ENCODE measurements at places on chromosomes 1 and 21.

GRCh38 chr1:89682611-89683010 is 49.7 kb downstream of the LRRC8C start:
- DNase-seq, result no peak

GRCh38 chr1:171743081-171743870 is 1.4 kb upstream of the VAMP4 start:
- no peak for DNase-seq

GRCh38 chr1:79431340-79431739 is 424.8 kb upstream of the ADGRL4 start:
- DNase-seq, result no peak

DNA sequence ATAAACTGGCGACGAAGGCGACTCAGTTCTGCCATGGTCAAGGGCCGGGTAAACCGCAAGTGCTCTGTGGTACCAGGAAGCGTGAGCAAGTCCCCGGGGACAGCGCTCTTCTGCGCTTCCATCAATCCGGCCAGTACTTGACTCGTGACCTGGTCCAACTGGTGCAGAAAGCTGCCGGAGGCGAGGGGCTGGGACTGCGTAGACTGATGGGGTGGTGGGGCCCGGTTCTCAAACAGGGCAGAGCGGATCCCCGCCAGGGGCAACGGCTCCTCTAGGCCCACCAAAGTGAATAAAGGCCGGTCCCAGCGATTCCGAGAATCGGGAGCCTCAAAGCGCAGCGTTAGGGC is 852 bp downstream of the KTI12 start:
- no peak for DNase-seq

DNA sequence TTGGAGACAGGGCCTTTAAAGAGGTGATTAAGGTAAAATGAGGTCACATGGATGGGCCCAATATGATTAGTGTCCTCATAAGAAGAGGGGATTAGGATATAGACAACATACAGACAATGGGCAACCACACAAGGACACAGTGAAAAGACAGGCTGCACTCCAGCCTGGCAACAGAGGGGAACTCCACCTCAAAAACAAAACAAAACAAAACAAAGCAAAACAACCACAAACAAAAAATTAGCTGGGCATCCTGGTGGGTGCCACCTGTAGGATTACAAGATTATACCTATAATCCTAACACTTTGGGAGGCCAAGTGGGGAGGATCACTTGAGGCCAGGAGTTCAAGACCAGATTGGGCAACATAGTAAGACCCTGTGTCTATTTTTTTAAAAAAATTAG is 4.8 kb upstream of the MDM4 start:
- no peak for DNase-seq

DNA sequence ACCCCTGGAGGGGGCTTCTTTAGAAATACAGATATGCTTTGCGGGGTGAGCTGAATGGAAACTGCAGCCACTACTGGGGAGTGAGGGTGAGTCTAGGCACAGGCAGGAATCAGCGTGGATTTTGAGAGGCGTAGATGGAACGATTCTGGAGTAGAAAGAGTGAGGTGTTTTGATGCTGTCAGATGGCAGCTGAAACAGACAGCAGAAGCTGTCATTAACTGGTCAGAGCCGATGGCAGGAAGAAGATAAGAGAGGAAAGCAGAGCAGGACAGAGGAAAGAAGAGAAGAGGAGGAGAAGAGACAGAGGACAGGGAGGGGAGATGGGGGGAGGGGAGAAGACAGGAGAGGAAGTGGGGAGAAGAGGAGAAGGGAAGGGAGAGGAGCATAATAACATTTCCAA is 138.5 kb downstream of the LRIG2 start:
- no peak for DNase-seq

- no peak for DNase-seq
Measured at GRCh38 chr1:110872366-110872744, 593 bp upstream of the CD53 start.

DNA sequence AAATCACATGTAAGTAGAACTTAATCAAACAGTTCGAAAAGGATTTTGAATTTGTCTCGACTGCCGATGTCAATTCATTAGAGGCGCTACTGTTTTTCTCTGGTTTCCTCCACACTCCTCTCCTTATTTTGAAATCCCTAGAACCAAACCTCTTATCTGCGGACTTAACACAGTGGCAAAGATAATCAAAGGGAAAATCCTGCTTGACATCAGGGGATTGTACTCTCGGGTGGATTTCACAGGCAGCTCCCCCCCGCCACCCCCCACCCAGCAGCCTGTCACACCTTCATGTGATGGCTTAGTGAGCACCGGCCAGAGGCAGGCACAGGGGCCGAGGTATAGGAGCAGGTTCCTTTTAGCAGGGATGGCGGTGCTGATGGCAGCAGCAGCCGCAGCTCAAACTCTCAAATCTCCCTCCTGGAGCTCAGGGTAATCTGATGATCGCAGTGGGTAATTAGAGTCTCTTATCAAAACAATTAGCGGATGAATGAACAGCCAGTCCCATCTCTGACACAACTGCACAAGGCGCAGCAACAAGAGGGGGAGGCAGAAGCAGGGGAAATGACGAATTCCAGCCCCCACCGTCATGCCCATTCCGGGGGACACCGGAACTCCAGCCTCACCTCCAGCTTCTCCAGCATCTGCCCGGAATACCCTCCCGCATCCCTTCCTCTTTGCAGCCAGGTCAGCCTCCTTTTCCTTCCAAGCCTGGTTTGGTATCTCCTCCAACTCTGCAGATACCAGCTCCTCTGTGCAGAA is 80.3 kb downstream of the SSBP3 start:
- DNase-seq, result no peak

DNA sequence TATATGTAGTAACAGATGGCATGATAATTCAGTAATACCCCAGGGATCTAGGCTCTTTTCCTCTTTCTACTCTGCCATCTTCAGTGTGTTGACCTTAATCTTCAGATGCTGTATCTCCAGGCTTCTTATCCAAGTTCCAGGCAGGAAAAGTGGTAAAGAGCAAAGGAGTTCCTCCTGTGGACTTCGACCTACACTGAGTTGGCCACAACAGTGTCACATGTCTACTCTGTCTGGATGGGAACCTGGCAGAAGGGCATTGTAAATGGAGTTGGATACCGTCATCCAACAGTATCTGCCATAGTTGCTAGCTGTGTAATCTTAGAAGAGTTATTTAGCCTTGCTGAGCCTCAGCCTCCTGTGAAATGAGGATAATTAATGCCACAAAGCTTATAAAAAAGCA is 21.9 kb downstream of the IL23R start:
- no peak for DNase-seq

DNA sequence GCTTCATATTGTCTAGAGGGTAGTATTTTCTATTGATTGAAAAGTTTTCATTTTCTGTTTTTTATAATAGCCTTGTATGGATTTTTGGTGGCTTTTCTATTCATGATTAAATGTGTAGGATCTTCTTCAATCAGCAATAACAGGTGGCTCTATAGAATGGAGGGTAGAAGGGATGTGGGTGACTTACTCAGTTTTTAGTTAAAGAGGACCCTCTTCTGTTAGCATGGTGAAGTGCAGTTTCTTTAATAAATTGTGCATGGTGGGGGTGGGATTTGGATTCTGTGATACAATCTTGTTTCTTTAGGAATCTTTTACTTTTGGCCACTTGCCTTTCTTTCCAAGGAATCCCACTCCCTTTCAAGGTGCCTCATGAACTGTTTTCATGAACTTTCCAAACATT is 64.7 kb downstream of the SLC35A3 start:
- DNase-seq, result peak; percentile 9

- DNase-seq, result no peak
Measured at GRCh38 chr1:183313063-183313462, 105.1 kb downstream of the NMNAT2 start.

DNA sequence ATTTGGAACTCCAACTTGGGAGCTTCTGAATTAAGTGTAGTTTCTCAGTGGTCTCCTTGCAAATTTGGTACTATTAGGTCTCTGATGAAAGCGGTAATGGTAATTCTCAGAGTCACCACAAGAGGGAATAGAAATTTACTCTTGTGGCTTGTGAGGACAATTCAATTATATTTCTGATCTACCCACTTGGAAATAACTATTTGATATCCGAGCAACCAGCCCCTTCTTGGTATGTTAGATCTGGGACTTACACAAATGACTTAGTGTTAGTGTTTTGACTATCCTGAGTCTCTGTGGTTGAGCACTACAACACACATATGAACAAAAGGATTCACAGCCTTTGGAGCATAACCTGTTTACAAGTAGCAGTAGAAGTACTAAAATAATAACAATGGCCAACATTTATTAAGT is 68.1 kb downstream of the RPS6KA1 start:
- peak; percentile 83 for DNase-seq

DNA sequence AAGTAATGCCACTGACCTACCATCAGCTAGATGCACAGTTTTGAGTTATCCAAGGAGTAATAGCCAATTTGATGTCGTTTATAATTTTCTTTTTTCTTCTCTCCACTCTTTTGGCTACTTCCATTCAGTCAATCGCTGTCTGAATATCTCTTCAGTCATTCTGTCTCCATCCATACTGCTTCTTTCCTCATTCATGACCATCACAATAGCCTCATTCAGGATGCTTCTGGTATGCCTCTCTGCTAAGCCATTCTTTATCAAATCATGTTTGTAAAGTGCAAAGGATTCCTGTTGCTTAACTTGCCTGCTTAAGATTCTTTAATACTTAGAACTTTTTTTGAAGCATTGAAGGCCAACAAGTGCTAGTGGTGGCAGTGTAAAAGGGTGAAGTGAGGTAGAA is 20.2 kb downstream of the TYW3 start:
- DNase-seq, result no peak

- DNase-seq, result no peak
Measured at GRCh38 chr1:14499312-14500040, 99.0 kb upstream of the KAZN start.

GRCh38 chr1:237809099-237809498 is 81.6 kb downstream of the ZP4 start:
- no peak for DNase-seq

GRCh38 chr1:89606227-89606980 is 26.5 kb upstream of the LRRC8C start:
- no peak for DNase-seq

DNA sequence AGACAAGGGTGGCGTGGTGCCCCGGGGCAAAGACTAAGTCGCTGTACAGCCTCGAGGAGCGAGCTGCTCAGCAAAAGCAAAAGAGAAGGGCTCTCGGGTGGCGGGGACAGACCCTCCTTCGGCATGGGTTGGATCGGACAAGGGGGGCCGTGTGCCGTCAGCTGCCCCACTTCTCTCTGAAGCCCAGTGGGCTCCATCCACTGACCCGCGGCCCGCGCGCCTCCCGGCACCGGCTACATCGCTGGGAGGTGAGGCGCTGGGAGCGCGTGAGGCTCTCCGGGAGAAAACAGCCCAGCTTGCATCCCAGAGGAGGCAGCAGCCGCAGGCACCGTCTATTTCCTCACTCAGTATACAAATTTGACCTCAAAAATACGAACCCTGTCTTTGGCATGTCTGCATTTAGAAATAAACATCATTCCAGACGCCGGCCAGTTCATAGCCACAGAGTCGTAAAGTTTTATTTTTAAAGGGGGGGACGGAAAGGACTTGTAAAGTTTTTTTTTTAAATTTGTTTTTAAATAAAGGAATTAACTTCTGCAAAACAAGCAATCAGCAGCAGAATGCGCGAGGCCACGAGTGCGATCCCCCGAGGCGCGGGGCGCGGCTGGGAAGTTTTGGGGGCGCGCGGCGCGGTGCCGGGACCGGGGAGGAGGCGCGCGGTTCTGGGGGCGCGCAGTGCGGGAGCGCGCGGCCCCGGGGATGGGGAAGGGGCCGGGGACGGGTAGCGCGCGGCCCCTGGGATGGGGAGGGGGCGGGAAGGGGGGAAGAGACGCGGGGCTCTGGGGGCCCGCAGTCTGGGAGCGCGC is 689 bp upstream of the GPR137B start:
- DNase-seq, result peak; percentile 83

DNA sequence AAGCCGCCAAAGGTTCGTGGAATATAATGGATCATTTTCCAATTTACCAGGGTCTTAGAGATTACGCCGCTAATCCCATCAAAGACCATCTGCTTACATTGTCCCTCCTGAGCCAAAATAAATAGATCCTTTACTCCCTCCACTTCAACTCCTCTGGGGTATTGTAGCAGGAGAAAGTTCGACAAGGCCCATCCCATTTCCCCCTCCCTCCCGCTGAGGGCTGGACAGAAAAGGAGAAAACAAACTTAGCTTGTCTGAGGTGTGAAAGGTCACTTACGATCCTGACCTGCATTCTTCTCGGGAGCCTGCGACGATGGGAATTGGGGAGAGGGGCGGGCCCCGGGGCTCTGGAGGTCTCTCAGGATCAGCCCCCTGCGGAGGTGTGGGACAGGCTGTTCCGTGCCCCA is 60.8 kb downstream of the MEF2D start:
- DNase-seq, result peak; percentile 36

DNA sequence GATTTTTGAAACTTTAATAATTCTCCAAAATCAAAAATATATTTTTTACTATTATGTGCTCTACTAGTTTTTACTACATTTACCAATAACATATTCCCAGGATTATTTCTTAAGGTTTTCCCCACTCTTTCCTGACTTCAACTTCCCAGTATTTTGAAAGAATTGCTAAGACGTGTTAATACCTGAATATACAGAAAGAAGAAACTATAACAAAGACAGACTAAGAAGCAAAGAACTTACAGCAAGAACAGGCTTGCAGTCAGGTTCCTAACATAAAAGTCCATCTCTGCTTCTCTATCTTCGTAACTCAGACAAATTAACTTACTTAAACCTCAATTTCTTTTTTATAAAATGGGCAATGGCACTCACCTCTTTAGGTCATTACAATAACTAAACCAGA is 63.2 kb downstream of the SRSF11 start:
- DNase-seq, result no peak

- no peak for DNase-seq
Measured at GRCh38 chr1:244662599-244662998, 9.7 kb downstream of the DESI2 start.

GRCh38 chr1:83901547-83902155 is 97.3 kb downstream of the TTLL7 start:
- no peak for DNase-seq

DNA sequence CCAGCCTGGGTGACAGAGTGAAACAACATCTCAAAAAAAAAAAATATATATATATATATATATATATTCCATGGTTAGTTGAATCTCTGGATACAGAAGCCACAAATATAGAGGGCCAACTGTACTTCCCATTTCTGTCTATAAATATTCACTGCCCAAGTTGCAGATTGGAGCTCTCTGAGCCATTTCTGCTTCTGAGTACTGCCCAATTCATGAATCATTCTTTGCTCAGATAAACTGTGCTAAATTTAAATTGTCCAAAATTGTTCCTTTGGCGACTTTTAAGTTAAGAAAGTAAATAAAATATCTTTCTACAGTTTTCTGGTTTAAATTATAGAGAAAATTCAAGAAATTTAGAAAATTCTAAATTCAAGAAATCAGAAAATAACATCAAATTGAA is 23.2 kb upstream of the C1orf146 start:
- DNase-seq, result peak; percentile 5

- DNase-seq, result peak; percentile 26
Measured at GRCh38 chr1:218164930-218165700, 120.0 kb upstream of the RRP15 start.

GRCh38 chr1:41698916-41699860 is 214.7 kb upstream of the EDN2 start:
- no peak for DNase-seq

DNA sequence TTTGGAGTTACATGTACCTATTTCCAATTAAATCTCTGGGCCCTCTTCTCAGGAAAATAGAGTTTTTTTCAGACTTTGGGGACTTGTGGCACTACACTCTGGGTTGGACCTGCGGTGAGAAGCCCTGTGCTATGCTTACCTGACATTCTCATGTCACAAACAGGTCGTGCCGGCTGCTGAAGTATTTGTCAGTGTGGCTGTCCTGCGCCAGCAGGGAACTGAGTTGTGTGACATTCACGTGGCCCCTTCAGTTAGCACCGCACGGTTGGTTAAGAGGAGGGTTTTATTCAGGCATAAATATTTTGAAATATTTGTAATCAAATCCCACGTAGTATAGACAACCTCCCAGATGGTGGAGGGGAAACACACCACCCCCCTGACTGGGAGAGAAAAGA is 6.3 kb upstream of the COL6A2 start:
- no peak for DNase-seq

Measured in brain (organoid and tissue), 16 donors.